ENCODE measurements at places on chromosomes 4 and X. TPM values are rescaled to one million over a fixed set of nuclear protein-coding genes. Genes with fewer than 3 reads are reported as not detected.

The COPS4 gene
- 9.4 TPM for total RNA-seq

The CFI gene
- 57.7 TPM for total RNA-seq

The RPL36A gene
- total RNA-seq = 184 TPM

The CCNA2 gene
- total RNA-seq = 2.5 TPM

The TCP11X2 gene
- 0.30 TPM for total RNA-seq

The DMRTC1B gene
- total RNA-seq = 0.79 TPM

GRCh38 chrX:69038816-69039215, 126.4 kb downstream of the PJA1 start:
- no peaks in the 10 kb centered on the region for H3K27me3 ChIP-seq
- no peaks in the 10 kb centered on the region for H3K36me3 ChIP-seq
- H3K27ac ChIP-seq = no peak overlapping the region
- no peak overlapping the region for H3K4me3 ChIP-seq
- DNase-seq = no peak
- H3K4me1 ChIP-seq = no peaks in the 10 kb centered on the region

DNA sequence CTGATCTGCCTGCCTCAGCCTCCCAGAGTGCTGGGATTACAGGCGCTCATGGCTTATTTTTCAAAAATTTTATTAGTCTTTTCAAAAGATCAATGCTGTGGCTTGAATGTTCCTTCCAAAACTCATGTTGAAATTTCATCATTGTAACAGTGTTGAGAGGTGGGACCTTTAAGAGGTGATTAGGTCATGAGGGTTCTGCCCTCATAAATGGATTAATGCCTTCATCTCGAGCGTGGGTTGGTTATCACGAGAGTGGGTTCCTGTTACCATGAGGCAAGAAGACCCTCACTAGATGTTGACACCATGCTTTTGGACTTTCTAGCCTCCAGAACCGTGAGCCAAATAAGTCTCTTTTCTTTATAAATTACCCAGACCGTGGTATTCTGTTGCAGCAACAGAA, 30.3 kb downstream of the EIF2S3 start:
- no peaks in the 10 kb centered on the region for H3K27me3 ChIP-seq
- H3K27ac ChIP-seq = no peak overlapping the region
- H3K4me3 ChIP-seq = no peak overlapping the region
- DNase-seq = no peak

DNA sequence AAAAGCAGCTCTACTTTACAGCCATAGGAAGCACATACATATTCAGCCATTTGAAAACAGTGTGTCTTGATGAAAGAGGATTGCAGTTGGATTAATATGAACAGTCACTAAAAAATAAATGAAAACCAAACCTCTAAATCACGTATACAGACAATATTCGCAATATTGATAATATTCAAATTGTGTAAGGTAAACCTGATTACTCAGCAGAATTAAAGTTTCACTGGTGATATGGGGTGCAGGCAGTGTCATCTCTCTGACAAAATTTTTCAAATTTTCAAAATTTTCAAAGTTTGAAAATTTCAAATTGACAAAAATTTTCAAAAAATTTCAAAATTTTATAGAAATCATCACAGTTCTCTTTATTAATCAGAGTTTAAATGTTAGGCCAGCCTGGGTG, 55.7 kb downstream of the FAT4 start:
- no peak for DNase-seq
- H3K36me3 ChIP-seq = no peaks in the 10 kb centered on the region
- no peak overlapping the region for H3K4me3 ChIP-seq
- H3K27ac ChIP-seq = no peak overlapping the region

- H3K36me3 ChIP-seq = no peaks in the 10 kb centered on the region
- no peak for DNase-seq
- no peak overlapping the region for H3K4me3 ChIP-seq
- no peak overlapping the region for H3K27ac ChIP-seq
Observed at GRCh38 chrX:63506320-63506719, 155.2 kb upstream of the SPIN4 start.

DNA sequence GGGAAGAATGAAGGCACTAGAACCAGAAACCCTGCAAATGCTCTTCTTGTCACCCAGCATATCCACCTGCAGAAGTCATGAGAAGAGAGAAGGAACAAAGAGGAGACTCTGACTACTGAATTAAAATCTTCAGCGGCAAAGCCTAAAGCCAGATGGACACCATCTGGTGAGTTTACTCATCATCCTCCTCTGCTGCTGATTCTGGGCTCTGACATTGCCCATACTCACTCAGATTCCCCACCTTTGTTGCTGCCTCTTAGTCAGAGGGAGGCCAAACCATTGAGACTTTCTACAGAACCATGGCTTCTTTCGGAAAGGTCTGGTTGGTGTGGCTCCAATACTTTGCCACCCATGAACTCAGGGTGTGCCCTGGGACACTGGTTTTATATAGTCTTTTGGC, 181.7 kb downstream of the AR start:
- H3K27me3 ChIP-seq = no peaks in the 10 kb centered on the region
- H3K4me3 ChIP-seq = no peak overlapping the region
- no peak overlapping the region for H3K27ac ChIP-seq
- DNase-seq = no peak
- H3K36me3 ChIP-seq = no peaks in the 10 kb centered on the region

DNA sequence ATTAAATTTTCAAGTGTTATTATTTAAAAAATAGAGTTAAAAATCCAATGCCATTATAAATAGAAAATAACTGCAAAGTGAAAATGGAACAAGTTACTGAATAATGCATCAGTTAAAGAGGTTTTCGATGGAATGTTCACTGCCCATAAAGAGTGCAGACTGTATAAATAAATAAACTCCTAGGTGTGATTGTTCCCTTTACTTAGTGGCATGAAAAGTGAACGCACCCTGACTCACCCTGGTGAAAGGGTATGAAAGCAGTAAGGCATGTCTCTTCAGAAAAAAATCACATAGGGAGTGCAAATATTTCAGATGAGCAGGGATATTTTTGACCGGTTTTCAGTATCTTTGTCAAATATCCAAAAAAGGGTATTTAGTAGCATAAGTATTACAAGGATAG, 387.8 kb downstream of the DCAF12L2 start:
- no peaks in the 10 kb centered on the region for H3K27me3 ChIP-seq
- no peaks in the 10 kb centered on the region for H3K4me1 ChIP-seq
- H3K36me3 ChIP-seq = no peaks in the 10 kb centered on the region
- H3K27ac ChIP-seq = no peak overlapping the region
- DNase-seq = no peak

DNA sequence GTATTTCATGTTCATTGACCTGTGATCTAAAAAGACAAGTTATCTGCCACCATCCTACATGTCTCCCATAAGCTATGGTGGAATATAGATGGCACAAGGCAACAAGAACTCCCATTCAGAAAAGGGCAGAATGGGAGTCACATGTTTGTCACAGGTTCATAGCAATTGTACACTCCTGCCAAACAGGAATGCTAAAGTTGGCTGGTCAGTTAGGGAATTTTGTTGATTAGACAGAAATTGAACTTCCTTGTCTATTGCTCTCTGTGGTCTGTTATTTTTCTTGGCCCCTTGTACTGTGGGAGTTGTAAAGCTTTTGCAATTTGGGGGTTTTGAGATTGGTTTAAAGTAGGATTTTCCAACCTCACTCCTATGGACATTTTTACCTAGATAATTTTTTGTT, 101.7 kb upstream of the SOD3 start:
- no peak overlapping the region for H3K27ac ChIP-seq
- no peaks in the 10 kb centered on the region for H3K36me3 ChIP-seq
- H3K27me3 ChIP-seq = no peaks in the 10 kb centered on the region
- H3K4me3 ChIP-seq = no peak overlapping the region

GRCh38 chrX:150229030-150229429, 134.1 kb upstream of the MAMLD1 start:
- no peaks in the 10 kb centered on the region for H3K27me3 ChIP-seq
- no peak for DNase-seq
- no peaks in the 10 kb centered on the region for H3K4me1 ChIP-seq
- no peak overlapping the region for H3K27ac ChIP-seq

- H3K4me1 ChIP-seq = no peaks in the 10 kb centered on the region
- no peak for DNase-seq
- H3K4me3 ChIP-seq = no peak overlapping the region
- no peaks in the 10 kb centered on the region for H3K36me3 ChIP-seq
Observed at GRCh38 chr4:138439143-138439581, 197.0 kb upstream of the SLC7A11 start.

DNA sequence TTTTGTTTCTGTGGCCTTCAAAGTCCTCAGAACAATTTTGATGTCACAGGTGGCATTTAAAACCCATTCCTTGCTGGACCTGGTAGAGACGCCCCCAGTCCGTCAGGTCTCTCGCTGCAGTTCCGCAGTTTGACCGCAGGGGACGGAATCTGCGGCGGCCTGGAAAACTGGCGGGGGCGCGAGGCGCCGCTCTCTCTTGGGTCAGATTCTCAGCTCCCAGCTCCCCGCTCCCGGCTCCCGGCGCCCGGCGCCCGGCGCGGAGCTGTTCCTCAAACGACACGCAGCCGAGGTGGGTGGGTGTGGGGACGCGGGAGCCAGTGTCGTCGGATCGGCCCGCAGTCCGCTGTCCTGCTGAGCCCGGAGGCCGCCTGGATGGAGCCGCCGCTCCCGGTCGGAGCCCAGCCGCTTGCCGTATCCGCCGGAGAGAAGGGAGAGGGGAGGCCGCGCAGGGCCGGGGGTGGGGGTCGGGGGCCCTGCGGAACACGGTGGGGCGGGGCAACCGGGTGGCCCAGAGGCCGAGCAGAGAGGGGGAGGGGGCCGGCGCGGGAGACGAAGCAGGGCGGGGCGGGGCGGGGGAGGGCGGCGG, at the start of gene OCRL:
TSS of gene OCRL (plus strand) at position 192 of the 586 bp plus-strand sequence. CDS start at position 373, 181 bp downstream.
- H3K27me3 ChIP-seq = no peaks in the 10 kb centered on the region
- peak within 1 kb of the TSS; percentile 86 for H3K27ac ChIP-seq
- H3K4me3 ChIP-seq = peak within 1 kb of the TSS; percentile 62
- H3K36me3 ChIP-seq = no peaks in the 10 kb centered on the region

- no peaks in the 10 kb centered on the region for H3K4me1 ChIP-seq
- H3K4me3 ChIP-seq = no peak overlapping the region
- H3K27me3 ChIP-seq = no peaks in the 10 kb centered on the region
- no peak for DNase-seq
Observed at GRCh38 chr4:127518046-127518445, 114.7 kb upstream of the INTU start.

Data from upper lobe of left lung (tissue), 6 donors.